ENCODE measurements at places on chromosomes 2 and 18.

GRCh38 chr2:133937669-133938068 is 316.2 kb upstream of the MGAT5 start:
- no peak for DNase-seq

GRCh38 chr2:227428731-227429285 is 41.1 kb upstream of the SCYGR1 start:
- no peak for DNase-seq

DNA sequence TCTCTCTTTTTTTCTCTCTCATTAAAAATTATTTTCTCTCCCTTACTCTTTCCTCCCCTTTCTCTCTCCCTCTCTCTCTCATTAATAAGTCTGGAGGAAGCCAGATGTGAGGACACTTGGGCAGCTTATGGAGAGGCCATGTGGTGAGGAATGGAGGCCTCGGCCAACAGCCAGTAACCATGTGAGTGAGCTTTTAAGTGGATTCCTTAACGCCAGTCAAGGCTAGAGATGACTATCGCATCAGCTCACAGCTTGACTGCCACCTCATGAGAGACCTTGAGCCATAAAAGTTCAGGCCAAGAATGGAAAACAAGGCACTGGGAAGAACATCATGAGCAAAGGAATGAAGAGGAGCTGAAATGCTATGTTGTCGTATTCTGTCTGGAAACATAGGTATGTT is 39.1 kb downstream of the ETAA1 start:
- no peak for DNase-seq

GRCh38 chr2:44120428-44120827 is 48.2 kb upstream of the PPM1B start:
- DNase-seq = no peak

DNA sequence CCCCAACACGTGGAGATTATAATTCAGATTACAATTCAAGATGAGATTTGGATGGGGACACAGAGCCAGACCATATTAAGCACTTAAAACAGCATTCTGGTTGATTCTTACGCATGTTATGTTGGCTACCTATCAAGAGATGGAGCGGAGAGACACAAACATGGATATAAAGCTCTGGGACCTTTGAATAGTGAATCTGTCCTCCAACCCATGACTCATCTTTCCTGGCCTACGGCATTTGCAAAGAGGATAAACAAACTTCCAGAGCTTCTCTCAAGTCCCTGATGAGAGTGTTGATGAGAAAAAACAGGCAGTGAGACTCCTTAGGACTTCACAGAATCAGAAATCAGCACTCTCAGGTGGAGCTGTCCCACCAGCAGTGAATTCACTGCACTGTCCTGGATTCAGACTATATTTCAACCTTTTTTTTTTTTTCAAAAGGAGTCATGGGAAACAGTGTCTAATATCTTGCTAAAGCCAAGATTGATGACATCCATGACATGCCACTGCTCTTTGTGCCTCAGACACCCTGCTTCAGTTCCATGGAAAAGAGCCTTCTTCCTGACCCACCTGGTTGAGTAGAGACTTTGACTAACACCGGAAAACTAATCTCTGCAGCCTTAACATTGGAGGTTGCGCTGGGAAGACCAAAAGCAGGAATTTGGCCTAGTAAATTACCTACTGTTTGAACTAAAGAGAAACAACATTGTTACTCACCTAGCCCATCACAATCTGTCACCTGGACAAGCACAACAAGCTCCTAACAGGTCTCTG is 62.1 kb upstream of the NPAS2 start:
- no peak for DNase-seq

DNA sequence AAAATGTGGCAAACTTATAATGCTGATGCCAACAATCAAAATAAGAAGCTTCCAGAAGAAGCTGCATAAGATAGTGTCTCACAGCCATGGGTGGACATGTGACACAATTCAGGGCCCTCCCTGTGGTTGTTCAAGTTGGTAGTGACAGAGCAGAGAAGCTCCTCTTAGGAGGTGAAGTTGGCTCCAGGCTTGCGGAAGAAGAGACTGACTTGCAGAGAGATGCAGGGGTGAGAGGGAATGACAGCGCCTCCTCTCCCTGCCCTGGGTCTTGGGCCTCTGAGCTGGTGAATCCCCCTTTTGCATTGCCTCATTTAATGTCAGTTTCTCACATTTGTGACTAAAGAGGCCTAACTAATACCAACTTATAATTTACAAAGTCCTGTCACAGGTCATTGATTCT is 23.0 kb upstream of the RHOB start:
- DNase-seq = no peak
